ENCODE measurements at places on chromosomes 16 and 17.

- no peak for DNase-seq
Measured at GRCh38 chr17:34638526-34639260, 59.3 kb downstream of the TMEM132E start.

GRCh38 chr17:15431196-15431595, 36.2 kb downstream of the CDRT4 start:
- DNase-seq: no peak

GRCh38 chr17:73420897-73421296, 109.1 kb upstream of the CDC42EP4 start:
- DNase-seq: no peak

GRCh38 chr17:40104594-40105486, 4.5 kb upstream of the NR1D1 start:
- DNase-seq: no peak

- DNase-seq: no peak
Measured at GRCh38 chr16:11145173-11145818, 110.7 kb downstream of the SOCS1 start.

- DNase-seq: no peak
Measured at GRCh38 chr17:4566785-4567184, 6.4 kb upstream of the GGT6 start.

- no peak for DNase-seq
Measured at GRCh38 chr17:74935585-74936469, at the start of gene OTOP3. Gene OTOP3, plus strand, starts transcription at chr17:74935898. Its CDS starts 24 bp downstream, at chr17:74935922.

DNA sequence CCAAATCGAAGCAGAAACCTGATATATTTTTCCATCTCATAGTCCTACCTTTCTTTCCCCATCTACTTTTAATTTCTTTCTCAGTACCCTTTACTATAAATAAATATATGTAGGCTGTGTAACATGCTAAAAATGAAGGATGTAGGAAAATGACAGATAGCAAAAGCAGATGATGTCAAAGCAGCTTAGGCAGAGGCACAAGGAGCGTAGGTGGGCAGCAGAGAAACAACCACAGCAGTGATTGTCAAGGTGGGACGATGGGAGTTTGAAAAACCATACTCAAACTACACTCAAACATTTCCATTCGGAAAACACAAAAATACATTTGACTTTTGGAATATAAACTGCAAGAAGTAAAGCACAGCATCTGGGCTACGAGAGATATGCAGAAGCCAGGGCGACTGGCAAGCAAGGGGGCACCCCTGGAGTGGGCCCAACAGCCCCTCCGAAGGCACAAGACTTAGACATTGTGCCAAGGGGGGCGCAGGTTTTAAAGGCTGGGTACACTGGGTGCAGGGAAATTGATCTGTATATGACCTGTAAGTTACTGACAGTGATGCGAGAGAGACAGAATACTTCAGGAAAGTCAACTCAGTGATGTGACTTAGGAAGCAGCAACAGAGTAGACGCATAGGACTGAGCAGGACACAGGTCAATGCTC, 31.1 kb downstream of the SNN start:
- no peak for DNase-seq

DNA sequence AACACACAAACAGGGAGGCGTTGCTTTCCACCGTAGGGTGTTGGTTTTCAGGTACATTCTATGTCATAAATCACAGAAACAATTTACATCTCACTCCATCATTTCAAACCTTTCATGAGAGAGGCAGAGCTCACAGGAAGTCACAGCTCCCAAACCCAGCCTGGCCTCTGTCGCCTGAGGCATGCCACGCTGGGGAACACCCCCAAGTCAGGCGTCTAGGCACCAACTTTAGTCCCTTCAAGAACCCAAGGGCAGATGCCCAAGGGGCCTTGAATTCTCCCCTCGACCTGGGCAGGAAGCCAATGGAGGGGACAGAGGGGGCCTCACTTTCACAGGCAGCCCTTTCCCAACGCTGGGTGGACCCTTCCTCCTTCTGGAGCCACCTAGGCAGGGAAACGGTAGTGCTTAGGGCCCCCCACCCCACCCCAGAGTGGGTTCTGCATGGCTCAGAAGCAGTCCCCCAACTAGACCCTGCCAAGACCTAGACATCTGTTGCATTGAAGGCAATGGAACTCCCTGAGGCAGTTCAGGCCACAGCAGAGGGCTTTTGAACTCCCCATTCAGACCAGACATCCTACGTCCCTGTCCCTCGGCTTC, 10.6 kb downstream of the TBX4 start:
- DNase-seq: no peak
